ENCODE measurements at places on chromosomes 5 and 9.

GRCh38 chr9:131530546-131530919 lies 530 bp downstream of the UCK1 start:
- DNase-seq = no peak

GRCh38 chr5:32405507-32405906 lies 39.0 kb downstream of the ZFR start:
- no peak for DNase-seq

DNA sequence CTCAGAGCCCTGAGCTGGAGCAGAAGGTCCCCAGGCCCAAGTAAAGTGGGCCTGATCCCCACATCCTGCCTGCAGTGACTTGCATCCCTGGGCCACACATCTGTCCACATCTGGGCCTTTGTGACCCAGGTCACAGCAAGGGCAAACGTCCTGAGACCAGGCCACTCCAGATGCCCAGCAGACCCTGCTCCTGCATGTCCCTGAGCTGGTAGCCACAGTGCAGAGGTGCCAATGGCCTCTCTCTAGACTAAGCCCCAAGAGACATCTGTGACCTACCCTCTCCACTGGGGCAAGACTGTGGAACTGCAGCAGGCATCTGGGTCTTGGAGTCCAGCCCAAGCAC lies 2.5 kb downstream of the FLT4 start:
- DNase-seq = no peak

- DNase-seq = no peak
These were observed 138.5 kb downstream of the AOPEP start for GRCh38 chr9:94864862-94865509.

DNA sequence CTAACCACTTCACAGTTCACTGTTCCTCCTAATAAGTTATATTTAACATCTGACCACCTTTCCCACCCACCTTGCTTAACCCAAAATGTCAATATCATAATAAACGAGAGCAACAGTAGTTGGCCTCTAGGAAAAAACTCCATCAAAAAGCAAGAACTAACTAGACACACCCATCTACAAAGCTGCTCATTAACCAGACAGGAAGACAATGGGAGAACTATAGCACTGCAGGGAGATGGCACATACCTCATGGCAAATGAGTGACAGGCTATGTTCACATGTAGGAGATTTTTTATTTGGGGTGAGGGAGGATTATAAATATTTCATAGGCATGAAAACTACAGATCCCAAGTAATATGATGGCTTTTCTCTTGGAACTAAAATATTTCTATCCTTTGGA lies 23.6 kb upstream of the CDK5RAP2 start:
- DNase-seq = no peak

- DNase-seq = no peak
These were observed 233.8 kb downstream of the GAS1 start for GRCh38 chr9:86713470-86713869.

- DNase-seq = no peak
These were observed 12.1 kb downstream of the PCDH1 start for GRCh38 chr5:141866096-141866495.
